ENCODE measurements at places on chromosomes 6 and 20.

- no peak for DNase-seq
Observed at GRCh38 chr20:47440857-47441773, 60.6 kb upstream of the NCOA3 start.

DNA sequence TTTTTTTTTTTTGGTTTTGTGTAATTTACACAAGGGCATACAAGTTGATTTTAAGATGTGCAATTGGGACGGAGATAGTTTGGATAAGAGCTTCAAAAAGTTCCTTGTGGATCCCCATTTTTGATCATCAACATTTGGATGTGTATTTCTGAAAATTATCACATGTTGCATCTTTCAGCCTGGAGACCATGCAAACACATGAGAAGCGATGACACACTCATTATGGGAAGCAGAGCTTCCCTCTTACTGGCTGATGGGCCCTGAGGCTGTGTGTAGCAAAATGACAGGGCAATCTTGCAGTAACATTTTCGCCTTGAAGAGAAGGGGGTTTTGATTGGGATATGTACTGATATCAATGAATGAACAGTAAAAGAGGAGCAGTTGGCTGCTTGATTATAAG, 22.0 kb upstream of the RIPK1 start:
- DNase-seq, result no peak

- DNase-seq, result no peak
Observed at GRCh38 chr20:11502061-11502460, 415.6 kb upstream of the BTBD3 start.

- DNase-seq, result peak; percentile 84
Observed at GRCh38 chr20:266596-267562, 9.4 kb downstream of the DEFB132 start.

DNA sequence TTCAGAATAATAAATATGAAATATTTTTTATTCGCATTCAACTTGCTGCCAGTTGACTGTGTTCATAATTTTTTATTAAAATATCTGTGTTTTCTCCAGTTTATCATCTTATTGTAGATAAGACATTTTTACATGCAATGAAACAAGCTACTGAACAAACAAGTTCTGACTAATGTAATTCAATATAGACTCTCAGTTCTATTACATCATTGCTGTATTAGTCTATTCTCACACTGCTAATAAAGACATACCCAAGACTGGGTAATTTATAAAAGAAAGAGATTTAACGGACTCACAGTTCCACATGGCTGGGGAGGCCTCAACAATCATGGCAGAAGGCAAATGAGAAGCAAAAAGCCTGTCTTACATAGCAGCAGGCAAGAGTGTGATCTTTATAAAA, 1357.7 kb upstream of the CITED2 start:
- no peak for DNase-seq
